Activated CD4-positive, alpha-beta memory T cell treated with anti-CD3 and anti-CD28 coated beads, Interleukin-2, amount 10 ng/mL, durations not matched to agents 7 days and 5 days (primary cell): ENCODE measurements at places on chromosomes 5 and 9. TPM values are rescaled to one million over a fixed set of nuclear protein-coding genes. Genes with fewer than 3 reads are reported as not detected.

- DNase-seq, result no peak
These were observed 75.3 kb downstream of the TMEM167A start for GRCh38 chr5:83001796-83002381.

DNA sequence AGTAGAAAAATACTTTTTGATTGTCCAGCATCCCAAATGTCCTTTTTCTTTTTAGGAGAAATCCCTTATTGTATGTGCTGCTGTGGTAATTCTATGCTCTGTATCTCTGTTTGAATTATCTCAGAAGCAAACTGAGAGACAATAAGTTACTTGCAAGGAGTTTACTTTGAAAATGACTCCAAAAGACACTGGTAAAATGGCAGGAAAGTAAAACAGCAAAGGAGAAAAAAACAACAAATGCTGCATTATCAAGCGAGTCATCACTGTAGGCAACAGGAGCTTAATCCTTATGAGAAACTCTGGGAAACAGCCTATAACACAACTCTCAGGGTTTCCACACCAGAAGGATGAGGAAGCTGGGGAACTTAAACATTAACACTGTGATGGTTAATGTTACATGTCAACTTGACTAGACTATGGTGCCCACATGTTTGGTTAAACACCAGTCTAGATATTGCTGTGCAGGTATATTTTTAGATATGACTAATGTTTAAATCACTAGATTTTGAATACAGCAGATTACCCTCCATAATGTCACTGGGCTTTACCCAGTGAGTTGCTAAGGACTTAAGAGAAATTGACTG lies 92.6 kb upstream of the GAS1 start:
- DNase-seq, result no peak

The PCDHB16 gene
- not detected for total RNA-seq

The COL23A1 gene
- total RNA-seq, result 0.18 TPM

The SOHLH1 gene
- total RNA-seq, result not detected

The PPP3R2 gene
- total RNA-seq, result not detected

GRCh38 chr5:23740029-23740428 lies 232.6 kb downstream of the PRDM9 start:
- no peak for DNase-seq

DNA sequence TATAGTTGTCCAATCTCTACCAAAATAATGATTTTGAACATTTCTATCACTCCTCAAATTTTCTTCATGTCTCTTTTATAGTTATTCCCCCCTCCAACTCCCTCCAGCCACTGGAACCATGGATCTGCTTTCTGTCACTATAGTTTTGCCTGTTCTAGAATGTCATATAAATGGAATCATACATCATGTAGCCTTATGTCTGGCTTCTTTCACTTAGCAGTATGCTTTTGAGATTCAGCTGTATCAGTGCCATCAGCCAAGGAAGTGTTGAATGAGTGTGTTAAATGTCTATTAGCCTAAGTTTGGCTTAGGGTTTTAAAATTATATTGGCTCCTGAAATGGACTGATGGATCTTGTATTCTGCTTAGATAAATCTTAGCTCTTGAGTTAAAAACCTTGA lies 36.0 kb downstream of the UBE2D2 start:
- no peak for DNase-seq

DNA sequence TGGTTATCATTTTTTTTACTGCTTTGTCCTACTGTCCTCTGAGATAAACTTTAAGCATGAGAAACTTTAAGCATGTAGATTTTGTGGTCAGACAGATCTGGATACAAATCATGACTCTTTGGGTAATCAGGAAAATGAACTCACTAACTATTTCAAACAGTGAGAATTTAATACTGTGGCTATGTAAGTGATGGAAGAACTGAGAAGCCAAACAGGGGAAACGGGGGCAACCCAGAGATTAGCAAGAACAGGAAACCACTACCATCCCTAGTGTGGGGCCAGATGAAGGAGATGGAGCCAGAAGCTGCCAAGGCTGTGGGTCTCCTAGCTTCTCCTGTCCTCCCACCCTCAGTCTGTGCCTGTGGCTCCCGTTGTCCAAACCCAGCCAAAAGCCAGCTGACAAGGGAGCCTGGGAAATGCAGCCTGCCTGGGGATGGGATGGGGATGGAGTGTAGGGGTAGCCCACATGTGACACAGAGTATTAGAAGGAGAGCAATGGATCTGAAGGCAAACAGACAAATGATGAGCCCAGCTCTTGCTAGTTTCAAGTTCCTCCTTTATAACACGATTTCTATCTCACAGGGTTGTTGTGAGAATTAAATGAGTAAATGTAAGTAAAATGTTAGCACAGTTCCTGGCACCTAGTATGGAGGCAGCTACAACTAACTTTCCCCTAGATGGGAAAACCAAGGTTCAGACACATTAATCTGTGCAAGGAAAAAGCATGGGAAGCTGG lies 27.7 kb upstream of the CDC23 start:
- DNase-seq, result no peak

DNA sequence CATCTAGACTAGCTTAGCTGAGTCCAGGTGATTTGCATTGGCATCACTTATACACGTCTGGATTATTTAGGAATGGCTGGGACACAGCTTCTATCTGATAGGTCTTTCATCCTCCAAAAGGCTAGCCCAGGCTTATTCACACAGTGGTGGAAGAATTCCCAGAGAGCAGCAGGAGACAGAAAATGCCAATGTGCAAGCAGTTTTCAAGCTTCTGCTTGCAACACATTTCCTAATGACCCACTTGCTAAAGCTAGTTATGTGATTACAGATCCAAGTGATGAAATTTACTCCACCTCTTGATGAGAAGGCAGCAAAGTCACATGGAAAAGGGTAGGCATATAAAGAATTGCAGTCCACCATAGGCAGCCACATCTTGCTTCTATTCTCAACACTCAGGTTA lies 44.2 kb upstream of the MAST4 start:
- no peak for DNase-seq

- no peak for DNase-seq
These were observed 327.8 kb downstream of the TMEM167A start for GRCh38 chr5:82749461-82749820.

GRCh38 chr5:72476275-72476674 lies 30.9 kb downstream of the ZNF366 start:
- no peak for DNase-seq

The TLX3 gene
- not detected for total RNA-seq

The IER5L gene
- total RNA-seq, result 2.4 TPM

The ADGRD2 gene
- total RNA-seq, result not detected

GRCh38 chr5:72245546-72245945 lies 74.5 kb downstream of the MRPS27 start:
- DNase-seq, result no peak

DNA sequence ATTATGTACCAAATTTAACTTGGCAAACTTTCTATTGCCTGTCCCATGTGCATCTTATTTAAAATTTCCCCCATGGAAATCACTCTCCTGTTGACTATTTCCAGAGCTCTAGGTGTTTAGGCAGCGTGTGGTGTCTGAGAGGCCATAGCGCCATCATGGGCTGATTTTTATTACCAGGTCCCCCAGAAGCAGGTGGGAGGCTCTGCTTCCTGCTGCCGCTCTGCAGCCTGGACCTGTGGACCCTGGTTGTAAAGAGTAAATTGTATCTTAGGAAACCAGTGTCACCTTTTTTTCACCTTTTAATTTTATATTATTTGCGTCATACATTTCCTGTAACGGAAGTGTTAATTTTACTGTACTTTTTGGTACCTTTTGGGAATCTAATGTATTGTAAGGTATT lies 6.4 kb downstream of the HNRNPAB start:
- DNase-seq, result no peak
